Stimulated activated CD8-positive, alpha-beta memory T cell treated with anti-CD3 and anti-CD28 coated beads, Interleukin-4, amount 100 ng/mL, for 48 hours (primary cell): ENCODE measurements at places on chromosomes 6 and 20.
A peak's percentile ranks its signal among the peaks of the same experiment; 100 is the strongest.

DNA sequence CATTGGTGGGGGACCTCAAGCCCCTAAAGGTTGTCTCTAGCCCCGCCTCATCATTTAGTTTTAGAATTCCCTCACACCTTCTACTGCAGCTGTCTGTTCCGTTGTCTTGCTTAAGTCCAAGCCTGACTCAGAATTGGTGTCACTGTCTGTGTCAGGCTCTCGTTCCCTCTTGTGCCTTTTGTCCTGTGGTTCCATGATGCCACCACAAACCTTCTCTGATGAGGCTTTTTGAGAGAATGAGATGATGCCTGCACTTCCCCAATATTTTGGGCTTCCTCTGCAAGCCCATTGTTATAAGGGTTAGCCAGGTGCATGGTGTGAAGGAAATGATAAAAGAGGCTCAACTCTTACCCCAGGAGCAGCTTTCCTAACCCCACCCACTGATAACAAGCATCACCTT is 8.1 kb upstream of the AKIRIN2 start:
- no peak for DNase-seq

DNA sequence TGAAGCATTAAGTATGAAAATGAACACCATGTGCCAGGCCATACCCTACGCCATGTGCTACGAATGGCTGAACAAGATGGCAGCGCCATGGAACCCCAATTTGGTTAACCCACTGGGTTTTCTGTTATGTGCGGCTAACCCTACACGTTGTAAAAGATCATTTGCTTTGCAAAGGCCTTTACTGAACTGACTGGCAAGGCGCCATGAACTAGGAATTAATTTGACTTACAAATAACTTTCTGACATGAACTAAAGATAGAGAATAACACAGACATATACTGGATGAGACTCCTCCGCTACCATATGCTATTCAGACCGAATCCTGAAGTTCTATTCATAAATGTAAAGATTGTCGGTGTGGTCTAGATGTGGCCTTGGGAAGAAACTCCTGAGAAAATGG is 3.9 kb downstream of the CNKSR3 start:
- DNase-seq = no peak

DNA sequence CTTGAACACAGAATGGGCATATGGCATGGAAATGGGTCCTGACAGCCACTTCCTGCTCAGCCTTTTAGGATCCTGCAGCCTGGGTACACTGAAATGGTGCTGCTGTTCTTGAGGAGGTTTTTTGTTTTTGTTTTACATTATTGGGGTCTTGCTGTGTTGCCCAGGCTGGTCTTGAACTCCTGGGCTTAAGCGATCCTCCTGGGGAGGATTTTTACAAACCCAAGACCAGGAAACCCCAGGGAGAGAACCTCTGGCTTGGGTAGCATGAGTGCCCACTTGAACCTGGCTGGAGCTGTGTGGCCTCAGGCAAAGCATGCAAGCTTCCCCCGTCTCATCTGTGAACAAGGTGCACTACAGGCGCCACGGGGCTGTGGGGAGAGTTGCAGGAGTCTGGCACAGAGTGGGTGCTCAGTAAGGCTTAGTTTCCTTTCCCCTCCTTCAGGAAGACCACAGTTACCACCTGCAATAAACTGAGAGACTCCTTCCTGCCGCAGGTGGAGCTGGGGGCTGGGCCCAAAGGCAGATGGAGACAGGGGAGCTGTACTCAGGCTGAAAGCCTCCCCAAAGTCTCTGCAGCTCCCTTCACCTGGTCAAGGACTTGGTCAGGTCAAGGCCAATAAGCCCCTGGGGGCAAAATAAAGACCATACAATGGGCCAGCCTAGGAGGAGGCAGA is 1.8 kb downstream of the SLA2 start:
- DNase-seq = peak; percentile 76

- no peak for DNase-seq
Observed at GRCh38 chr6:35043381-35044130, 97.6 kb downstream of the TCP11 start.

- DNase-seq = no peak
Observed at GRCh38 chr6:154515826-154516225, 5.3 kb upstream of the CNKSR3 start.

- DNase-seq = no peak
Observed at GRCh38 chr20:6769903-6770785, 2.7 kb downstream of the BMP2 start.

DNA sequence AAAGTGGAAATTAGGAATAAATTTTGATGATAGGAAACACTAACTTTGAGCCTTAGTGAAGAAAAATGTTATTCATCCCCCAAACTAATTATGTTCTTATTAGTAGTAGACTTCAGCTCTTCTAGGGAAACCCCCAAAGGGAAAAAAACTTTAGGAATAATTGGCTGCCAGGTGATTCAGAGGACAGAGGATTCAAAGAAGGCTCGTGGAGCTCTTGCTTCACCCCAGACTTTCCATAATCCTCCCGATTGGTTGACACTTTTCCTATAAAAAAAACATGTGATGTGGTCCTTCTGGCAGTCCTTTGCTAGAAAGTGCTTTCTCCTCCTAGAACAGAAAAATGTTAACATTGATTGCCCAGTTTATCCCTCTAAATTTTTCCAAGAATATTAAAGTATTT is 5.6 kb upstream of the CCDC170 start:
- no peak for DNase-seq

DNA sequence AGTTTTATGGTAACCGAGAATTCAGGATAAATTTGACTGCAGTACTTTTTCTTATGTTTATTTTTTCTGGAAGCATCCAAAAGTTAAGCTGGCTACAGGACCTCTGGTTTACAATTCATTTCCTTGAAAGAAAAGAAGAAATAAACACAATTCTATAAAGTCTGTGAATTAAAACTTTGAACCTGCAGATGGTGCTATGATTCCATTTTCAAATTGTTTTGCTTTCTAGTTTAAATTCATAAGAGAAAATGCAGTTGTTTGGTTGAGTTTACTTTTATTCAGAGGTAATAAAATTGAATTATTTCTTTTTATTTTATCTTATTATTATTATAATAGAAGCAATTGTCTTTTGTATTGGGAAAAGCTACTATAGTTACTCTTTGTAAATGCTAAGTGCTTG is 1.8 kb upstream of the VIP start:
- DNase-seq = no peak
